ENCODE measurements at places on chromosomes 11 and 22. TPM values are rescaled to one million over a fixed set of nuclear protein-coding genes. Genes with fewer than 3 reads are reported as not detected.

DNA sequence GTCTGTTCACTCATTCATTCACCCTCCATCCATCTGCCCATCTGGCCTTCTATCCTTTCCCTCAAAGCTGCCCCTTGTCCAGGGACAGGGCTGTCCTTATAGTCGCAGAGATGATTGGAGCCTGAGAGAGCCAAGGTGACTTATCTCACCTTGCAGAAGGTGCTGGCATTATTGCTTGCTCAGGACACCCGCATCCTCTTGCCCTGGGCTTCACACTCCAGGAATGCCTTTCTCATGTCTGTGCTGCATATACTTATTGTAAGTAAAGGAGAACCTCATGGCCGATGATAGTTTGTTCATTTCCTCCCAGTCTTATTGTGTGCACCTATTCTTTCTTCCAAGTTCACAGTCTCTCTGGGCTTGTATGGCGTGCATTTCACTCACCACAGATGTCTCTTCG, 49.1 kb upstream of the CCDC188 start:
- no peaks in the 10 kb centered on the region for H3K4me1 ChIP-seq
- no peaks in the 10 kb centered on the region for H3K27me3 ChIP-seq
- H3K27ac ChIP-seq, result no peak overlapping the region
- no peak overlapping the region for H3K4me3 ChIP-seq
- no peaks in the 10 kb centered on the region for H3K36me3 ChIP-seq

- H3K27me3 ChIP-seq, result no peaks in the 10 kb centered on the region
- DNase-seq, result peak; percentile 59
- H3K4me1 ChIP-seq, result peaks cover 21% of the 10 kb centered on the region
- H3K4me3 ChIP-seq, result no peak overlapping the region
Measured at GRCh38 chr11:12241971-12242672, 131.7 kb downstream of the MICAL2 start.

- H3K4me1 ChIP-seq, result peaks cover 5% of the 10 kb centered on the region
- DNase-seq, result no peak
- H3K4me3 ChIP-seq, result no peak overlapping the region
- H3K27me3 ChIP-seq, result peaks cover 6% of the 10 kb centered on the region
Measured at GRCh38 chr11:126444072-126444471, 88.6 kb downstream of the ST3GAL4 start.

GRCh38 chr22:42519525-42520401, at the start of gene RRP7A:
RRP7A (minus strand) TSS chr22:42519796; CDS start chr22:42519786, 10 bp downstream.
- H3K36me3 ChIP-seq, result peaks cover 14% of the 10 kb centered on the region
- H3K4me3 ChIP-seq, result peak within 1 kb of the TSS; percentile 97
- DNase-seq, result peak; percentile 90
- peak within 1 kb of the TSS; percentile 87 for H3K27ac ChIP-seq
- H3K4me1 ChIP-seq, result peaks cover 13% of the 10 kb centered on the region
- no peaks in the 10 kb centered on the region for H3K27me3 ChIP-seq

DNA sequence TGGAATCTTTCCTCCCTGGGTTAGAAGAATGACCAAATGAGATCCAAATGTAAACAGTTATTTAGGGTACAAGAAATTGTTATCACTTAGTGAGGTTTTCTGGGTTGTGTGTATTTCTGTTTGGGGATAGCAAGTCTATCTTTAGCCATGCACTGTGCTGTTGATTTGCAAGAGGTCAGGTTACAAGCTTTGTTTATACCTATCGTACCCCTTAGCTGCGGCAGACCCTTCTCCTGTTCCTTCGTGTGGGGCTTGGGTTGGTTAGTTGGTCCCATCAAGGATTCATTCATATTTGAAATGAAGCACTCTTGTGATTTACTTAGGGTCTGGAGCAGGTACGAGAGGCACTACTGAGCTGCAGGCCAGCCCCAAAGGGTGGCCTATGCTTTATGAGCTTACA, 72.6 kb downstream of the USP35 start:
- no peak overlapping the region for H3K4me3 ChIP-seq
- no peak for DNase-seq

DNA sequence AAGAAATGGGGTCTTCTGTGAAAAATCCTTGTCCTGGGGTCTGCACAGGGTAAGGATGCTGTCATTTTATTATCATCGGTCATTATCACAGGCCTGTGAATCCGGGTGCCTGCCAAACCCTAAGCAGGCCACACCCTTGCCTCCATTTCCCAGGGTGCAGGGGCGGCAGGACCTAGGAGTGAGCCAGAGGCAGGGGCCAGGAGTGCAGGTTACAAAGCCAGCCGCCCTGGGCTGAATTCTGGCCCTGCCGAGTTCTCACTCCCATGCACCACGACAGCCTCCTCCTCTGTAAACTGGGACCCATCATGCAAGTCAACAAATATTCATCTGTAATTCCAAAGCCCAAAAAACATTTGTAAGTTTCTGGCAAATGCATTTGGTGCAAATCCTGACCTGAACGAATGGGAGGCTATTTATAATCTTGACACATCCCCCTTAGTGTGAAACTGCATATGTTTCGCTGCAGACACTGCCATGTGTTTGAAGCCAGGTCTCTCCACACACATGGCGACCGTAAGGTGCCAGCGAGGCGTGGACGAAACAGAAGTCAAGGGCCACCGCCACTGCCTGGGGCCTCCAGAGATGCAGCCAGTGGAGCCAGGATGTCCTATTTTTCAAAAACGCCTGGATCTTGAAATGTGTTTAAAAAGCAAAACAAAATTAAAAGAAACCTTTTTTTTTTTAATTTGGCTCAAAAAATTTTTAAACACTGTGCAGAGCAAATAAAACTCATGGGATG, 6.7 kb downstream of the CD5 start:
- no peaks in the 10 kb centered on the region for H3K27me3 ChIP-seq
- peaks cover 77% of the 10 kb centered on the region for H3K36me3 ChIP-seq
- no peak overlapping the region for H3K27ac ChIP-seq
- peaks cover 91% of the 10 kb centered on the region for H3K4me1 ChIP-seq
- H3K4me3 ChIP-seq, result peak overlapping the region; percentile 23

GRCh38 chr22:22847241-22847640, 40.4 kb upstream of the IGLL5 start:
- no peak for DNase-seq
- no peak overlapping the region for H3K27ac ChIP-seq
- peaks cover 31% of the 10 kb centered on the region for H3K4me1 ChIP-seq
- H3K36me3 ChIP-seq, result no peaks in the 10 kb centered on the region
- H3K27me3 ChIP-seq, result no peaks in the 10 kb centered on the region

GRCh38 chr22:19876314-19876940, 21.8 kb upstream of the GNB1L start:
- H3K36me3 ChIP-seq, result peaks cover 2% of the 10 kb centered on the region
- peak; percentile 3 for DNase-seq
- no peak overlapping the region for H3K27ac ChIP-seq

GRCh38 chr11:7445564-7445963, 39.7 kb upstream of the OLFML1 start:
- H3K4me1 ChIP-seq, result no peaks in the 10 kb centered on the region
- DNase-seq, result no peak
- no peaks in the 10 kb centered on the region for H3K27me3 ChIP-seq
- H3K27ac ChIP-seq, result no peak overlapping the region

DNA sequence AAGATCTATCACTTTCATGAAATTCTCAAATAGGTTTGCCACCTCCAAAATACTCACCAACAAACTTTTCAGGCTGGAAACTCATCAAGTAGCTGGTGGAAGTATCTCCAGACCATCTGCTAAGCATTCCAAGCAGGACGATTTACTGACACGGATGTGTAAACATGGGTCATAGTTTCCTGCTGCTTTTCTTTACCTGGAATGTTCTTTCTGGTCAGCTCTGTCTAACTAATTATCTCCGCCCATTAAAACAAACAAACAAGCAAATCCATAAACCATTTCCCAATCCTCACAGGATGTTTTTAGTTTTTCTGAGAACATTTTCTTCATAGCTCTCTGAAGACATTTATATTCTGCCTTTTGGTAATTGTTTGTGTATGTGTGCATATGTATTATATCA, 397.0 kb downstream of the METTL15 start:
- no peaks in the 10 kb centered on the region for H3K4me1 ChIP-seq
- no peak overlapping the region for H3K27ac ChIP-seq
- no peak for DNase-seq

DNA sequence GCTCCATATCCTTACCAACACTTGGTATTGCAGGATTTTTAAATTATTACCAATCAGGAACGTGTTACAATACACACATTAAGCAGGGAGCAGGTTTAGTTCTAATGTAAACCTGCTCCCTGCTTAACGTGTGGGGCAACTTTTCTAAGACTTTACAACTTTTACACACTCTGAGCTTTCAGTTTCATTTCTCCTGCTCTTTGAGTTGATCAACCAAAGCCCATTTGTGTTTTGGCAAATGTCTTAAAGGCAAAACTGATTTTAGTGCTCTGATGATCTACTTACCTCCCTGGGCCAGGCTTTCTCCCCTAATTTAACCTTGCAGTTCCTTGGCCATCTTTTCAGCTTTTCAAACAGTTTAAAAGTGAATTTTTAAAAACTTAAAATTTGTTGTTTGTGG, 70.9 kb downstream of the ZBTB44 start:
- H3K27ac ChIP-seq, result no peak overlapping the region
- H3K27me3 ChIP-seq, result no peaks in the 10 kb centered on the region
- H3K36me3 ChIP-seq, result peaks cover 13% of the 10 kb centered on the region
- DNase-seq, result no peak

- H3K4me3 ChIP-seq, result no peak overlapping the region
Measured at GRCh38 chr22:43308060-43308830, 34.9 kb downstream of the SCUBE1 start.

- DNase-seq, result no peak
- H3K4me3 ChIP-seq, result no peak overlapping the region
- no peaks in the 10 kb centered on the region for H3K4me1 ChIP-seq
Measured at GRCh38 chr22:17824457-17824856, 50.2 kb upstream of the BID start.

- no peak for DNase-seq
- H3K27me3 ChIP-seq, result no peaks in the 10 kb centered on the region
- no peak overlapping the region for H3K27ac ChIP-seq
- H3K36me3 ChIP-seq, result no peaks in the 10 kb centered on the region
- no peak overlapping the region for H3K4me3 ChIP-seq
Measured at GRCh38 chr11:132683602-132684001, 848.7 kb downstream of the OPCML start.

DNA sequence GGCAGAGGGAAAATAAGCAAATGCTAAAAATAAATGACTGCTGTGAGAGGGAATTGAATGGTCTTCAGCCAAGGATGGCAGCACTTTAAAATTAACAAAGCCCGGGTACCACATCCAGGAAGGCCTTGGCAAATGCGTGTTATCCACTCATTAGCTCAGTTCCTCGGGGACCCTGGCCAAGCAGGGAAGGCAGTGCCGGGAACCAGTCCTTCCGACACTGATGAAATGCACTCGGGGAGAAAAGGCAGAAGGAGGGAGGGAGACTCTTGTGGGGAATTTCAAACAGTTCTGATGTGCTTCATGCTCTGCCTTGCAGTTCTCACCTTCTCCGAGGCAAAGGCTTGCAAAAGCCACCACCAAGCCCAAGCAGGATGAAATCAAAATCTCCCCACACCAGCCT, 38.3 kb downstream of the CLPB start:
- H3K27ac ChIP-seq, result no peak overlapping the region
- H3K4me3 ChIP-seq, result no peak overlapping the region
- H3K36me3 ChIP-seq, result peaks cover 2% of the 10 kb centered on the region

GRCh38 chr11:11449327-11449726, 96.3 kb upstream of the CSNK2A3 start:
- H3K4me3 ChIP-seq, result no peak overlapping the region
- no peaks in the 10 kb centered on the region for H3K36me3 ChIP-seq
- H3K27me3 ChIP-seq, result no peaks in the 10 kb centered on the region
- H3K27ac ChIP-seq, result no peak overlapping the region
- H3K4me1 ChIP-seq, result no peaks in the 10 kb centered on the region

GRCh38 chr11:66168289-66168688, 98.2 kb downstream of the PACS1 start:
- peaks cover 1% of the 10 kb centered on the region for H3K36me3 ChIP-seq
- DNase-seq, result no peak
- H3K4me3 ChIP-seq, result no peak overlapping the region
- no peak overlapping the region for H3K27ac ChIP-seq
- peaks cover 44% of the 10 kb centered on the region for H3K4me1 ChIP-seq

DNA sequence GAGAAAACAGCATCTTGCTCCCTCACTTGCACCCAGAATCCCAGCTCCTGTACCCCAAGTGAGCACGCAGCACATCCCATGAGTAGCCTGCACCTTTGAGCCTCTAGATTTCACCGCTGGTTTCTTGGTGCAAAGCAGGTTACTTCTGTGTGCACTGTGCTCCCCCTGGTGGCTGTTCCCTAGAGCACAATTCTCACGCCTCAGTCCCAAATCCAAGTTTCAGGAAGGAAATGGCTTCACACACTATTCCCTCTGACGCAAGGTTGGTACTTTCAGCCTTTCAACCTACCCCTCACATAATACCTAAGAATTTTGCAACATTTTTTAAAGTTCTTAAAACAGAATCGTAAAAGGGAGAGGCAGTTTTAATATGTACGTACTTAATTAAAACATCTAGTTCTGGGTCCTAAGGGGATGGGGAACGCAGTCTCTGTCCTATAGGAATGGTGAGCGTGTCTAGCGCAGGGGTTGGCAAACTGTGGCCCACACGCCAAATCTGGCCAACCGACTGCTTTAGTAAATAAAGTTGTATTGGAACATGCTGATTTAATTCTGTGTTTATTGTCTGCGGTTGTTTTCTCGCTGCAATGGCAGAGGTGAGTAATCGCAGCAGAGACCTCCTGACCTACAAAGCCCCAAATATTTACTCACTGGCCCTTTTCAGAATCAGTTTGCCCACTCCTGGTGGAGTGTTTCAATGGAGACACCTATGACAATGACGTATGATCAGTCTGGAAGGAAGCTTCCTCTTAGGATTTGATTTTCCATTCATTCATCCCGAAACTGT, 27.5 kb downstream of the DHCR7 start:
- no peaks in the 10 kb centered on the region for H3K27me3 ChIP-seq
- H3K36me3 ChIP-seq, result no peaks in the 10 kb centered on the region
- peak; percentile 26 for DNase-seq
- H3K27ac ChIP-seq, result no peak overlapping the region
- H3K4me3 ChIP-seq, result no peak overlapping the region
- H3K4me1 ChIP-seq, result peaks cover 1% of the 10 kb centered on the region

- peak; percentile 88 for DNase-seq
- no peak overlapping the region for H3K4me3 ChIP-seq
- H3K27me3 ChIP-seq, result peaks cover 16% of the 10 kb centered on the region
- H3K36me3 ChIP-seq, result no peaks in the 10 kb centered on the region
- peaks cover 47% of the 10 kb centered on the region for H3K4me1 ChIP-seq
Measured at GRCh38 chr11:111531687-111532364, 8.7 kb upstream of the LAYN start.

- no peaks in the 10 kb centered on the region for H3K4me1 ChIP-seq
- H3K27me3 ChIP-seq, result peaks cover 22% of the 10 kb centered on the region
- no peak overlapping the region for H3K27ac ChIP-seq
Measured at GRCh38 chr11:27188696-27189095, 148.1 kb downstream of the BBOX1 start.

- H3K27me3 ChIP-seq, result no peaks in the 10 kb centered on the region
- H3K36me3 ChIP-seq, result no peaks in the 10 kb centered on the region
- no peak for DNase-seq
- H3K4me1 ChIP-seq, result no peaks in the 10 kb centered on the region
- H3K27ac ChIP-seq, result no peak overlapping the region
Measured at GRCh38 chr11:75031224-75031753, 42.6 kb downstream of the NEU3 start.

OR52E8 gene
- not detected for total RNA-seq

HEPN1 gene
- total RNA-seq, result not detected

CARD18 gene
- total RNA-seq, result not detected

DUSP8 gene
- total RNA-seq, result 3.0 TPM

JAM3 gene
- total RNA-seq, result 6.4 TPM

OLFML1 gene
- total RNA-seq, result not detected
